ENCODE measurements at places on chromosomes 6 and 20.

DNA sequence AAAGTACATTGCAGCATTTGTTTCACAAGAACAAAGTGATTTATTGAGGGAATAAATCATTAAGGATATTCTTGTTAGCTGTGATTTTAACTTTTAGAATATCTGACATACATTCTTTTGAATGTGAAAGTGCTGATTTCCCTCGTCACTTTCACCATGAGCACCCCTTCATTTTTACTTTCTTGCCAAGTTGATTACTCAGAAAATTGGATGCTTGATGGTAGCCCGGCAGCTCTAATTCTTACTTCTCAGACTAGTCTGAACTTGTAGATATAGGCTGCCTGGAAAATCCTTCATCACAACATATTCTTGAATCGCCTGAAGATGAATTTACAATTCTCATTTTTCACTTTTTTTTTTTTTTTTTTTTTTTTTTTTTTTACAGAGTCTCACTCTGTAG is 147.1 kb upstream of the SMLR1 start:
- DNase-seq = no peak

DNA sequence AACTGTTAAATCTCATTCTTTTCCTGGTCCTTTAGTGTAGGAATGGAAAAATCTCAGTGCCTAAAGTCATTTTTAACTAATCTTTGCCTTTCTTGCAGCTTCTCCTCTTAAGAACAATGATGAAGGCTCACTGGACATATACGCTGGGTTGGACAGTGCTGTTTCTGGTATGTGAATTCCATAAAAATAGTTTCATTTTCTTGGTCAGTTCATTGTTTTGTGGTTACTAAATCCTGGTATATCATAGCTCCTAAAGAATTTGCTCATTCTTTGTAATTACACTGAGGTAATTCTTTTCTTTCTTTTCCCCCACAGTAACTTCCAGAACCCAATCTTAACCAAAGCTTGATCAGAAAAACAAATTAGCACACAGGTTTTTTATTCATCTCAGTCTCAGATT is 23.4 kb downstream of the CASP8AP2 start:
- DNase-seq = no peak

DNA sequence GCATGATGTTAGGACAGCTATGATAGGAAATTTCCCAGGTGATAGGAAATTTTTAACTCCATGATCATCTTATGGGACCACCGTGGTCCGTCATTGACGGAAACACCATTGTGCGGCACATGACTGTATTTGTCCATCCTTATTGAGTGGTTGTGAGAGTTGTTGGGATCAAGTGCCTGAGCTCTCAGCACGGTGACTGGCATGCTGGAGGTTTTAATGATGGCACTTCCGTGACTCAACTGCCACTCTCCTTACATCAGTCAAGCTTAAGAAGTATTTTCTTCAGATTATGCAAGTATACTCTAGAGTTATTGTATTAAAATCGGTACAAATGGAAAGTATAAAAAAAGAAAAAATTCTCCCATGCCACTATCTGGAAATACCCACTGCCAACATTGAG is 20.7 kb downstream of the PBOV1 start:
- no peak for DNase-seq

DNA sequence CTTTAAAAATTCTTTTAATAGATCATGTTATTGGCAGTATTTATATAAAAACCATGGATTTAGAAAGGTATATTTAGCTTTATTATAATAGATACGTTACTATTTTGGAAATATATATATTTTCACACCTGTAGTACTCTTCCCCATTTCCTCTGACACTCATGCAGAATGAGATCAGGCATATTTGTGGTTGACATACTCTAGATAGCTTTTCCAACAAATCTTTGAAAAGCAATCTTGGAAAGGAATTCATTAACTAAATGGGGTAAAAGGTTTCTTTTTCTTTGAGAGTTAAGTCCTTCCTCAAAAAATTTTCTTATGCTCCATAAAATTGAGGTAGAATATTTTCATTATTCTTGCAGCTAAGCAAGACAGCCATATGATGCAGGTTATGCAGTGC is 14.5 kb downstream of the ASF1A start:
- no peak for DNase-seq

- DNase-seq = no peak
Measured at GRCh38 chr6:37827603-37828265, 8.2 kb downstream of the ZFAND3 start.

DNA sequence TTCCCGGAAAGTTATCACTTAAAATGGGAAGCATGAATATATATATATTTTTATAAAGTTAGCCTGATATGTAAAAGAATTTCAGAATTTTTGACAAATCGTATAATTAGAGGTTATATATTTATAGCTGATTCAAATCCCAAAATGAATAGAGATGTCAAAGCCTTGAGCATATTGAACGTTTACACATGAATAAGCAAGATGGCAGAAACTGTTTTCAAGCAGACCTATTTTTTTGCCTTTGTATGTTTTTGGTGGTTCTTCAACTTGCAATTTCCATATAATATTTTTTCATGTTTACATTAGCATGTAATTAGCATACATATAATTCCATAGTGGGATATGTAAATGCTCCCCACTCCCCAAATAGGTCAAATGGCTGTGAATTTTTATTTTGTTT is 189.9 kb downstream of the PRL start:
- no peak for DNase-seq

GRCh38 chr6:129276986-129277385 is 394.0 kb downstream of the LAMA2 start:
- DNase-seq = no peak

- no peak for DNase-seq
Measured at GRCh38 chr6:164321297-164321696, 906.8 kb downstream of the QKI start.

DNA sequence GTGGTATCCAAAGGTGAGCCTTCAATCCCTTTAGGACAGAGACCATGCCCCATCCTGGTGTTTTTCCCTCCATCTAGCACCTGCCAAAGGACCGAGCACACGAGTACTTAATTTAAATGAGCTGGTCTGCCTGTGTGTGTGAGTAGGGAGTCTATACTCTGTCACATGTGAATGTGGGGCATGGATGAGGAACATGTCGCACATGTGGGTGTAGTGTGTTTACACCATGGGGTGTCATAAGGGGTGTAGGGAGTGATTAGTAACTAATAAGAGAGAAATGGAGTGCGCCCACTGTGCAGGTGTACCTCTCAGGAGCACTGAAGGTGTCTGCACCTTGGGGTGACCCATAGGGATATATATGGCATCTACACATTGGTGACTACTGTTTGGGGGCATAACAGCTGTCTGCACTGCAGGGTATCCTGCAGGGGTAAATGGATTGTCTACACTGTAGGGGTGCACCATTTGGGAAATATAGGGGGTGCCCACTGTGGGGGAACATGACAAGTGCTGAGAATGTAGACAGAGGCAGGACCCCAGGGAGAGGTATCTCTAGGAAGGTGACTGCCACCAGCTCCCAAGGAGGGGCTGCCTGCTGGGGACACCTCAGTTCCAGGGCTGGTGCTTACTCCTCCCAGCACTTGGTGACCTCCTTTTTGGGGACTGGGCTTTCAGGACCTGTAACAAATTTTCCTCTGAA is 53.5 kb downstream of the EBF4 start:
- no peak for DNase-seq

GRCh38 chr20:60817891-60818290 is 434.2 kb upstream of the CDH4 start:
- DNase-seq = no peak

GRCh38 chr6:147675281-147675680 is 166.8 kb downstream of the SAMD5 start:
- no peak for DNase-seq

GRCh38 chr20:52962183-52962582 is 10.0 kb upstream of the TSHZ2 start:
- no peak for DNase-seq

DNA sequence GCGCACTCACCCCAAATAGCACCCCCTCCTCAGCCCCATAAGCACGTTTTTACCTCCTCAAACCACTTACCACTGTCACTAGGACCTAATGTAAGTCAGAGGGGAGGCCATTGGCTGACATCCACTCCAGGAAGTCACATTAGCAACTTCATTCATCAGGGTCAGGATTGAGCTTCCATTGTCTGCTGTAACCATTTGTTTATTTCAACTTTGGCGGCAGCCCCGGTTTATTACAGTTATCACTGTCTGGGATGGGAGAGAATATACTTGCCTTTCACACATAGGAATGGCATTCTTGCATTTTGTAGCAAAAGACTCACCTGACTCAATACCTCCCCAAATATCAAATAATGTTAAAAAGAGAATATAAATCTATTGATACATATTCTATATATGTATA is 38.3 kb downstream of the MAFB start:
- no peak for DNase-seq

DNA sequence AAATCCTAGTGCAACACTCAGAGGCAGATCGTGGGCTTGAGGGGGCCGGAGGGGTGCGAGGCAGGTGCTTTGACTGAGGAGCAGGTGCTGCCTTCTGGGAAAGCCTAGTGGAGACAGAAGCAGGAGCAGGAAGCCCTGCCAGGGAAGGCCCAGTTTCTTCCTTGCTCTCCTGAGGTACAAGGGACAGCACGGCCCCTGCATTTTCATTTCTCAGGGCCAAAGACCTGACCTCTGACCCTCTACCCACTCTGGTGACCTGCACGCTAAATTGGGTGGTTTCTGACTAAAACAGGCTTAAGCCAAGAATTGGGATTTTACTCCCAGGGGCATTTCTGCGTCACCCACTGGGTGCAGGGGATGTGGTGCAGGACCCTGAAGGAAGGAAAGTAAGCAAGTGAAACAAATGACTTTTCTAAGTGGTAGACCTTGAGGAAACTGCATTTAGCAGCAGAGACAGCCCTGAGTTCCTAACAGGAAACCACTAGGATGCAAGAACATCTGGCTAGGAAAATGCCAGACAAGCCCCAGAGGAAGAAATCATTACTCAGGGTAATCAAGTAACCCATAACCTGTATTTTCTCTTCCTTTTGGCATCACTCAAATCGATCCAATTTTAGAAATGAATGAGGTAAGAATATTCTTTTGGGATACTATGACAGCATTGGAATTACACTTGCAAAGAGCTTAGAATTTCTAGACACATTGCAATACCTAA is 141.7 kb downstream of the CD164 start:
- DNase-seq = no peak

DNA sequence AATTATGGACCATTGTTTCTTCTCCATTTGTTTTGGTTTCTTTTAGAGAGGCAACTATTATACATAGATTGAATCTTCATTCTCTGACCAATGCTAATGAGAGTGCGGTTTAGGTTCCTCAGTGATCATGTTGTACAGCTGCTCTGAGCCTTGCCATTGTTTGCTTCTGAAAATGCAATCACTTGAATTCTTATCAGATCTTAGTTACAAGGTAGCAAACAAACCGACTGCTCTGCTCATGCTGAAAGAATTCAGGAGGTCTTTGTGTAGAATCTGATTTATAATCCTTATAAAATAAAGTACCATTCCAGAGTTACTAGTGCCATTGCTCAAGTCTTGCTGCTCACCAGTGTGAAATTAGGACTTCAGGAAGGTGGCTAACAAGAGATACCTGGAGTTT is 569.1 kb upstream of the ID4 start:
- DNase-seq = no peak

- DNase-seq = no peak
Measured at GRCh38 chr6:13274707-13275434, 53.5 kb downstream of the TBC1D7 start.

DNA sequence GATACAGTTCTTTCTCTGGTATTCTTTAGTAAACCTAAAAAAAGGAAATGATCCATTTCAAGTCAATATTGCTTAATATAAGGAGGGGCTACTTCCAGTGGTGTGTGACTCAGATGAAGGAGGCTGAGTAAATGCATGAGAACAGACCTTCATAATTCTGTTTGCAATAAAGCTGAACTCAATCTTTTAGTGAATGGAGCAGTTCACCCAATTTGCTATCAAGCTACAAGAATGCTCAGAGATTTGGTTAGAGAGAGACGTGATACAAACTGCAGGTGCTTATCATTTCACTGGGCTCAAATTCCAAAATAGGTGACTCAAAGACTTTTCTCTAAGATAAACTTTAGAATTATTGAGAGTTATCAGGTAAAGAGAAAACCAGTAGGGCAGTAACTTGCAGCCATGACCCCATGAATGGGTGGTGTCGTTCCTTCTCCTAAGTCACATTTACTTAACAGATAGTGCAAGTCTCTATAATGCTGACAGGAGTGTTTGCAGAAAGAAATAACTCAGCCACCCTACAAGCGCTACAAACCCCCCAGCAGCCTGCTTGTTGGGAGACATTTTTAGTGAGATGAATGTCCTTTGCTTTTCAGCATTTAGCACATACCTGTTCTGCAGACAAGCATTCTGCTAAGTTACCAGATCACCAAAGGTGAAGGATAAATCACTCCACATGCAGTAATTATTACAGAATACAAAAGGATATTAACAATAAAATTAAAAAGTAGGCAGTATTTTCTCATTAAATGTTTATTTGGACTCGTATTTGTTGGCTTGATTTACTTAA is 16.4 kb upstream of the BLOC1S5 start:
- no peak for DNase-seq

GRCh38 chr6:33633462-33634158 is 12.5 kb downstream of the ITPR3 start:
- no peak for DNase-seq

DNA sequence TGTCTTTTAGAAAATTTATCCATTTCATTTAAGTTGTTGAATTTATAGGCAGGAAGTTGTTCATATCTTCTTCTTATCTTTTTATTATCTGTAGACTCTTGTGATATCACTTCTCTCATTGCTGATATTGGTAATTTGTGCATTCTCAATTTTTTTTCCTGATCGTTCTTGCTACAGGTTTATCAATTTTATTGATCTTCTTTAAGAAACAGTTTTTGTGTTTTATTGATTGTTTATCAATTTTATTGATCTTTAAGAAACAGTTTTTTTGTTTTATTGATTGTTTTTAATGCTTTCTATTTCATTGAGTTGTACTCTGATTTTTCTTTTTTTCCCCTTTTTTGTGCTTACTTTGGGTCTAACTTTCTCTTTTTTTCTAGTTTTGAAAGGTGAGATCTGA is 23.8 kb upstream of the SLC22A2 start:
- DNase-seq = no peak

GRCh38 chr20:62670156-62670555 is 27.9 kb downstream of the SLCO4A1 start:
- DNase-seq = no peak

DNA sequence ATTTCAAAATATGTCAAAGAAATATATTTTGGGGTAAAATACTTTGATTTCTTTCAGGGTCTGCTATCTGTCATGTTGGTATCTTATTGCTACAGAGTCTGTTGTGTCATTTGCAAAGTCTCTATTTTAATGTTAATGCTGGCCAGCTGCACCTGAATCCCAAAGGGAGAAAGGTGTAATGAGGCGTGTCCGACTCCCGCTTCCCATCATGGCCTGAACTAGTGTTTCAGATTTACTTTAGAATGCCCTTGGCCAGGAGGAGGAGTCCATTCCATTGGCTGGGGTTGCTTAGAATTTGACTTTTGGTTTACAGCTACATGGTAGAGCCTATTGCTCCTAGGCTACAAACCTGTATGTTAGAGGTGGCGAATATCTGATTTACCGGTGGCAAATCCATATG is 69.3 kb downstream of the FAM50B start:
- no peak for DNase-seq

GRCh38 chr6:83292900-83293843 is 100.0 kb downstream of the RWDD2A start:
- no peak for DNase-seq

GRCh38 chr6:7479801-7480266 is 61.6 kb upstream of the DSP start:
- no peak for DNase-seq

Data from activated naive CD4-positive, alpha-beta T cell (primary cell).